ENCODE measurements at places on chromosomes 11 and 22.
A peak's percentile ranks its signal among the peaks of the same experiment; 100 is the strongest.

GRCh38 chr22:37427135-37427710, at the start of gene ELFN2:
Gene ELFN2, minus strand, starts transcription at chr22:37427479. Its CDS starts 51,945 bp downstream, at chr22:37375534.
- no peak for DNase-seq

GRCh38 chr11:114399490-114400215, 658 bp downstream of the C11orf71 start:
- no peak for DNase-seq

GRCh38 chr11:134794192-134794591, 382.1 kb upstream of the B3GAT1 start:
- DNase-seq = no peak

GRCh38 chr22:43088627-43088983, 586 bp downstream of the TTLL1 start:
- DNase-seq = no peak

GRCh38 chr11:33790040-33790439, 15.7 kb upstream of the FBXO3 start:
- DNase-seq = no peak

GRCh38 chr11:2804189-2804588, 81.4 kb downstream of the CDKN1C start:
- DNase-seq = no peak

- DNase-seq = no peak
These were observed 16.8 kb downstream of the ALG12 start for GRCh38 chr22:49901457-49901856.

GRCh38 chr22:19843857-19844376, 10.8 kb downstream of the GNB1L start:
- no peak for DNase-seq

DNA sequence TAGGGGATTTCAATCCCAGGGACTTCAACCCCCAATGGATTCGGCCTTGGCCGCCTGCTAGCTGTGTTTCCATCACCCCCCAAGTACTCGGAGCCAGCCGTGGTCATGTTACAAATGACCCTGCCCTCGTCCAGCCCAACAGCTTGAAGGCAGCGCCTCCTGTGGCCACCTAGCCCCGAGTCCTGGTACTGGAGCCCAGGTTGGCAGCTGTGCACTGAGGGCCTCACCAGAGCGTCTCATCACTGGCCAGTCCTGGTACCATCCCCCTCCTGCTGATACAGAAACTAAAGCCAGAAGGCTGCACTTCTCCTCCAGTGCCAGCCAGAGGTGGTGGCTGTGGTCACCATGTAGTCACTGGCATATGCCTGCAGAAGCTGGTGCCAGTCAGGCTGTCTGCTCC, 44.9 kb upstream of the FADD start:
- DNase-seq = no peak

DNA sequence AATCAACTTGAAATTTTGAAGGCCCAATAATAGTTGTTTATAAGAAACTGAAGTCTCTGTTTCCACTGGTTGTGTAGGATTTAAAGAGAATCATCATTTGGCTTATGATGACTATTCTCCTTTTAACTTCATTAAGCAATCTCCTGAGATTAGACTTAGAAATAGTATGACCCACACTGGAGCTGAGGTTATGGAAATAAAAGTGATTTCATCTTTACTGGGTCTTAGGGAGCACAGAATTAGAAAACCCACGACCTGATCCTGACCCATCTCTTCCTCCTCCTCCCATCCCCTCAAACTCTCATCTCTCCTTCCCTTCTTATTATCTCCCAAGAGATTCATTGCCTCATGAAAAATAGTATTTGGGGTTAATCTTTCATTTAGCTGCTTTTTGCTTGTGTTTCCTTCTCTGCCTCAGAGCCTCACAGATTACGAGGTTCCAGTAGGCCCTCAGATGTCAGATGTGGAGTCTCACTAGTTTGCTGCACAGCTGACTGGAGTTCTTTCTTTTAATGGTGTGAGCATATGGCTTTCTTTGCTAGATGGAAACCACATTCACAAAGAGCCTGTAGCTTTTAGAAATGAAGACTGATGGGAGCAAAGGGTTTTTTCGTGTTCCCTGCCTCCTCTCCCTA, 85.0 kb downstream of the ALX4 start:
- DNase-seq = no peak

DNA sequence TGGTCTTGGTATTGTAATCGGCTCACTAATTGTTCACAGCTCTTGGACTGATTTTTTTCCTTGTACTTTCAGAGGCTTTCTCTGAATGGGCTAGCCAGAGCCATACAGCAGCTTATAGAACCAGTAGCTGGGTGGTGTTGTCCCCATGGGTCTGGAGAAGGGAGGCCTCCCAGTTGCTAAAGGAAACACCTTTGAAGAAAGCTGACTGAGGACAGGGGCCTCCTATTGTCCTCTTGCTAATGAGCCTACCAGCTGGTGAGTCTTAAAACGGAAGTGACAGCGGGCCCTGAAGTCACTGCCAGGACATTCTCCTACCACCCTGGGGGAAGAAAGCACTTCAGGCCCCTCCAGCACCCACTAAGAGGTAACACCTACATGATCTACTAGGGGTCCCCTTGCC, 9.9 kb downstream of the FADS3 start:
- DNase-seq = no peak

- DNase-seq = no peak
These were observed 3.7 kb downstream of the RRP7A start for GRCh38 chr22:42515896-42516295.

GRCh38 chr11:11740836-11741235, 100.9 kb upstream of the USP47 start:
- no peak for DNase-seq

GRCh38 chr11:34154059-34154875, 48.8 kb downstream of the NAT10 start:
- no peak for DNase-seq

GRCh38 chr11:70650075-70650909, 252.0 kb downstream of the CTTN start:
- DNase-seq = peak; percentile 43

DNA sequence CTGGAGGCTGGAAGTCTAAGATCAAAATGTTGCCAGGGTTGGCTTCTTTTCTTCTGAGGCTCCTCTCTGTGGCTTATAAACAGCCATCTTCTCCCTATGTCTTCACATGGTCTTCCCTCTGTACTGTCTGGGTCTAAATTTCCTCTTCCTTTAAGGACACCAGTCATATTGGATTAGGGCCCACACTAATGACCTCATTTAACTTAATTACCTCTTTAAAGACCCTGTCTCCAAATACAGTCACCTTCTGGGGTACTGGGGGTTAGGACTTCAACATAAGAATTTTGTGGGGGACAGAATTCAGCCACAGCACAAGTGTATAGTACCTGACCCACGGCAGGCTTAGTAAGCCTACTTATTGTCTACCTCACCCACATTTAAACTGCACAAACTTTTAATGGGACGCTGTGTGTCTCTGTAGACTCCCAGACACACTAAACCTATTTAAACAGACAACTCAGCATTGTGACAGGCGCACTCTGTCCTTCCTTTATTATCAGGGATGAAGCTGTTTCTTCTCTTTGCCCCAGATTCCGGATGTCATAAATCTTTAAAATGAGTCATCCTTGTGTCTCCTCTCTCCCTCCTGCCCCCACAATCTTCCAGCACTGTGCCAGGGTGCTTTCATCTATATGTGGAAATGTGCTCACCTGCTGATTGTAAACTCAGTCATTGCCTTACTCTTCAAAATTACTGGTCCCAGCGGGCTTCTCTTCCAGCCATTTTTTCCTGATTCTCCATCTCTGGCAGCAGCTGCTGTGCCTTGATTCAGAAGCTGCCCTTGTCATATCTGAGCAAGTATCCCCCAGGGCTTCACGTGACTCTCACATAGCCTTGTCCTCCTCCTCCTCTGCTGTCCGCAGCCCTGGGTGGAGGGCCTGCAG, 5.4 kb upstream of the MAPK8IP1 start:
- no peak for DNase-seq

GRCh38 chr11:125140233-125140632, 24.3 kb upstream of the PKNOX2 start:
- no peak for DNase-seq

GRCh38 chr11:29040489-29040888, 932.3 kb downstream of the METTL15 start:
- DNase-seq = no peak

GRCh38 chr22:27409299-27409698, 392.3 kb downstream of the MN1 start:
- DNase-seq = no peak

DNA sequence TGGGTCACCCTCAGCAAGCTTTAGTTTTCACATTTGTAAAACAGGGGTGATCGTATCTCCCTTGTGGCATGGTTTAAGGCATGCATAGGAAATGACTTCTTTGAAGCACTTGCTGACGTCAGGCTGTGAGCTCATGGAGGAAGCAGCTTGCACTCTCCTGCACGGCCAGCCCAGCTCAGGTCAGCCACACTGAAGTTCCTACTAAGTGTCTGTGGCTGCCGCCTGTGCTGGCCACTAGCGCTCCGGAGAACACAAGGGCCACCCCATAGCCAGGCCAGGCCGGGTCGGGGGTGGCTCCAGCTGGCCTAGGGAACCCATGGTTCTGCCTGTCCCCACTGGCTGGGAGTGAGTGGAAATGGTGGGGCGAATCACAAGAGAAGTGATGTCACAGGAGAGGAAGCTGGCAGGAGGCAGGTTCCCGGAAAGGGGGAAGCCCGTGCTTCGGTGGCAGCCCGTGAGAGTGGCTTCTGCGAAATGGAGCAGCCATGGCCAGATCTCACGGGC, 28.2 kb downstream of the KCTD17 start:
- DNase-seq = peak; percentile 71

DNA sequence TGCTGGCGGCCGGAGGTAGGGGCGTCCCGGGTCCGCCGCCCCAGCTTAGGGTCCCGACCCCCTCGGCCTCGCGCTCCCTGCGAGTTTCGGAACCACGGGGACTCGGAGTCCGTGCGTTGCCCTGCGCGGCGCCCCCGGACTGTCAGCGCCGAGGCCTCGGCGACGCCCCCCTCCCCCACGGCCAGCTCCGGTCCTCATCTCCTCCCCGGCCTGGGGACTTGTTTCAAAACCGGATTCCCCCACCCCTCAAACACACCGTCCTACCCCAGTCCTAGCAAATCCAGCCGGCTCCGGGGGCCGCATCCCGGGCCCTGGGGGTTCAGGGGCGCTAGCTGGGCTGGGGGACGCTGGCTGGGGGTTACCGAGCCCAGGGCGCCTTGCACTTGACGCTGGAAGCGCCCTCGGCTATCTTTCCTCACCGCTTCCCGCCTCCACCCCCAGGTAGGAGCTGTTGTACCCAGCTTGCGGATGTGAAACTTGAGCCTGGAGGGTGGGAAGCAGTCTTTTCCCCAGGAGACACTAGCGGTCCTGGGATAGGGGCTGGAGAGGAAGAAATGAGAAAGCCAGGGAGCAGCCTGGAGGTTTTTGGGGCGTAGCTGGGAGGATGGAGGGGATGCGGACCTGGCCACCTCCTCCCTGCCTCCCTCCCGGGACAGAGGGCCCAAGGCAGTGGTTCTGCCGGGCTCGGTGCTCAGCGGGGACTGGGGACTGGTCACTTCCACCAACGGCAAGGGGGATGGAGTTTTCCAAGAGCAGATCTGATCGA, 550 bp downstream of the FBLN1 start:
- no peak for DNase-seq

DNA sequence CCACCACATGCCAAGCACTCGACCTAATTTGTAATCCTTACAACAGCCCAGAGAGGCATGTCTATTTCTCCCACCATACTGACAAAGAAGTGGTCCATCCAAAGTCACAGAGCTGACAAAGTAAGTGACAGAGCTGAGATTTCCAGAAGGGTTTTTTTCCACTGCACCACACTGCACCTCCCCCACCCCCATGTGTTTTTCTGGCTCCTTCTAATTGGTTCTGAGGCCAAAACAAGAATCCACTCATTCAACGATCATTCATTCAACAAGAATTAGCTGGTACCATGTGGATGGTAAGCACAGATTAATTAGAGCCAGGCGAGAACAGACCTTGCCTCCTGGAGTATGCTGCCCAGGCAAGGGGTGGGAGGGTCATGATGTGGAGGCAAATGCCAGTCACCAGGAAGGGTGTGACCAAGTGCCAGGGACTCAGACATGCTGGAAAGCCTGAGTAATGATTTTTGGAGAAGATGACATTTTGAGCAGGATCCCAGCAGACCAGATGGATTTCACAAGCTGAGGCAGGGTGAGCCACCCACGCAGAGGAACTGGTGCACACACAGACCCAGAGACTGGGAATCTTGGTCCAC, 14.9 kb upstream of the PRG2 start:
- DNase-seq = no peak

DNA sequence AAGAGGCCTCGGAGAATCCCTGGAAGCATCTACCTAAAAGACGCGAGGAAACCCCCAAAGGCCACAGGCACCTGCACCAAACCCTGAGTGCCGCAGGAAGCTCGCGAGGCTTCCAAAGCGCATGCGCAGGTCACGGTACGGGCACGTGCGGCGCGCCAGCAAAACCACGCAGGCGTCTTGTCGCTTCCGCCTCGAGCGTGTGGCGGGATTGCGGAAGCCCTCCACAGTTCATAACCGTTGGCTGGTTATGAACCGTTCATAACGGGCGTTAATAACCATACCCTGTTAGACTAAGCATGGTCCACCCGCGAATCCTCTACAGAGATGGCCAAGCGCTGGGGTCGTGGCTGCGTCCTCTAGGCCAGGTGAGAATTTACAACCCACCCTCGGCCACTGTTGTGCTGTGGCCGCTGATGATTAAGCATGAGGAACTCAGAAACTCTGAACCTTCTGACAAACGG, 46.4 kb downstream of the MORC2 start:
- DNase-seq = peak; percentile 54

GRCh38 chr22:32389685-32390084, 22.4 kb downstream of the RTCB start:
- no peak for DNase-seq

- no peak for DNase-seq
These were observed 765.1 kb downstream of the KCNA4 start for GRCh38 chr11:29251738-29252137.

GRCh38 chr11:78000193-78000592, 5.7 kb upstream of the INTS4 start:
- DNase-seq = peak; percentile 17

- no peak for DNase-seq
These were observed 150.2 kb downstream of the TEAD1 start for GRCh38 chr11:12824281-12825041.

GRCh38 chr11:128480066-128480465, 107.3 kb downstream of the ETS1 start:
- DNase-seq = no peak

GRCh38 chr22:17192186-17192585, 27.0 kb downstream of the ADA2 start:
- no peak for DNase-seq

Measured in stimulated activated CD4-positive, alpha-beta T cell treated with anti-CD3 and anti-CD28 coated beads, Interleukin-2, amount 100 ng/mL, for 48 hours (primary cell).